ENCODE measurements at places on chromosomes 5 and 9. TPM values are rescaled to one million over a fixed set of nuclear protein-coding genes. Genes with fewer than 3 reads are reported as not detected.

GRCh38 chr5:135834639-135835529 is at the start of gene SLC25A48:
SLC25A48 (plus strand) TSS chr5:135834663; CDS start chr5:135834848, 185 bp downstream.
- peaks cover 4% of the 10 kb centered on the region for H3K4me1 ChIP-seq
- peaks cover 21% of the 10 kb centered on the region for H3K27me3 ChIP-seq
- H3K27ac ChIP-seq = no peak within 1 kb of the TSS

DNA sequence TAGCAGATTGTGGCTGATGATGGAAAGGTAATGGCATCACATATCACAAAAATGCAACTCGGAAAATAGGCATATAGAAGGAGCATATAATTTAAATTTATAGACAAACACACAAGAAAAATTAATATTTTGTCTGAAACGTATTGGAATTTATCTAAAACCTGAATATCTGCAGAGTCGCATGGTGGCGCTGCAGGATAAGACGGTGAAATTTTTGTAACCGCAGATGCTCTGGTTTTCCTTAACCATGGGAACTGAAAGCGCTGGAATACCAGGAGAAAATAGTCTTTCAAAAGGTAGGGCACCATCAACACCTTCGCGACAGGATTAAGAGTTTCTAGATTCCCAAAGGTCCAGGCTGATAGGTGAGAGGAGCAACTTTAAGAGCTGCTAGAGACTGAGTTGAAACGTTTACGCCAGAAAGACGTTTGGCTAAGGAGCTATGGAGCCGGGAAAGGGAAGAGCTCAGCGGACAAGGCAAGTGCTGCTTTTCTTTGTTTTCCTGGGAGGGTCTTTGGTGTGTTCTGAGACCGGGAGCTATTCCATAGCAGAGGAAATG is 11.0 kb upstream of the PCDHB15 start:
- H3K27me3 ChIP-seq = peaks cover 16% of the 10 kb centered on the region
- no peak for DNase-seq
- no peaks in the 10 kb centered on the region for H3K4me1 ChIP-seq

- no peaks in the 10 kb centered on the region for H3K27me3 ChIP-seq
- peaks cover 40% of the 10 kb centered on the region for H3K36me3 ChIP-seq
- H3K4me3 ChIP-seq = no peak overlapping the region
- H3K27ac ChIP-seq = no peak overlapping the region
Measured at GRCh38 chr9:7791394-7791793, 8.2 kb downstream of the DMAC1 start.

DNA sequence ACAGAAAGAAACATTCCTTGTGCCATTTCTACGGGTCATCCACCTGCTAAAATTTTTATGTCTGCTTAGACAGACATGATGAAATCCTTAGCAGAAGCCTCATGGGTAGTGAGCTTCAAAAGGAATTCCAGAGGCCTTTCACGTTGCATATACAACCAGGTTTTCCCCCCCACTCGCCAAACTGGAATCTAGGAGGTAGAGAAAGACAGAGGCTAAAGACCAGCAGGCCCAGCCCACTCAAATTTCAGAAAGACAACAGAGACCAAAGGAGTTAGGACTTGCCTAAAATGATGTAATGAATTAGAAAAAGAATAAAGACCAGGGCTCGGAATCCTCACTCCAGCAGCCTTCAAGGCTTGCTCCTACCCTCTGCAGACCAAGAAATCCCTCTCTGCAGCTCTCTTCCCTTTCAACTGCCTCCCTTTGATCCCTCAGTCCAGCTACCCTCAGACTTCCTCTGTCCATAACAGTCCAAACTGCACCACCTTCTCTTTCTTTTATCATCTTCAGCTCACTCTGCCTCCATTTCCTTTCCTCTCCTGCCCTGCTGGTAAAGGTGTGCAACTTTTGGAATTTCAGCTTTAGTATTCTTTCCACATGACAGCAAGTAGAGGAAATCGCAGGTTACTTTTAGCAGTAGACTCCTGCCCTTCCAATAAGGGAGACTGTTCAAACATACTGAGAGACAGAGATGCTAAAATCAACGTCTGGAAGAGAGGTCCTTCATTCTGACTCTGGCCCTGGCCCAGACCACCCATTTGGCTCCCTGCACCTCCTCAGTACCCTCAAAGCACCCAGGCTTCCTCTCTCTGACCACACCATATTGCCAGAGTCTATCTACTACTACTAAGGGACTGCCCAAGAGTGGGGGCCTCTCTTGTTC is 8.9 kb downstream of the B4GALT1 start:
- peak overlapping the region; percentile 94 for H3K27ac ChIP-seq
- no peak overlapping the region for H3K4me3 ChIP-seq
- DNase-seq = no peak
- no peaks in the 10 kb centered on the region for H3K27me3 ChIP-seq
- peaks cover 85% of the 10 kb centered on the region for H3K4me1 ChIP-seq

- DNase-seq = no peak
- no peak overlapping the region for H3K27ac ChIP-seq
- H3K27me3 ChIP-seq = peaks cover 16% of the 10 kb centered on the region
- H3K36me3 ChIP-seq = no peaks in the 10 kb centered on the region
- H3K4me3 ChIP-seq = no peak overlapping the region
- no peaks in the 10 kb centered on the region for H3K4me1 ChIP-seq
Measured at GRCh38 chr5:136193322-136193935, 467 bp upstream of the SMIM32 start.

Gene GDA
- not detected for total RNA-seq

Gene SLC1A3
- total RNA-seq = not detected

Measured in CD4-positive, alpha-beta T cell (primary cell).